Stimulated activated CD4-positive, alpha-beta T cell treated with anti-CD3 and anti-CD28 coated beads, Interleukin-4, amount 100 ng/mL, for 1 hour (primary cell): ENCODE measurements at places on chromosomes 16 and 17.

GRCh38 chr17:67639555-67639954, 78.2 kb upstream of the NOL11 start:
- DNase-seq: no peak

DNA sequence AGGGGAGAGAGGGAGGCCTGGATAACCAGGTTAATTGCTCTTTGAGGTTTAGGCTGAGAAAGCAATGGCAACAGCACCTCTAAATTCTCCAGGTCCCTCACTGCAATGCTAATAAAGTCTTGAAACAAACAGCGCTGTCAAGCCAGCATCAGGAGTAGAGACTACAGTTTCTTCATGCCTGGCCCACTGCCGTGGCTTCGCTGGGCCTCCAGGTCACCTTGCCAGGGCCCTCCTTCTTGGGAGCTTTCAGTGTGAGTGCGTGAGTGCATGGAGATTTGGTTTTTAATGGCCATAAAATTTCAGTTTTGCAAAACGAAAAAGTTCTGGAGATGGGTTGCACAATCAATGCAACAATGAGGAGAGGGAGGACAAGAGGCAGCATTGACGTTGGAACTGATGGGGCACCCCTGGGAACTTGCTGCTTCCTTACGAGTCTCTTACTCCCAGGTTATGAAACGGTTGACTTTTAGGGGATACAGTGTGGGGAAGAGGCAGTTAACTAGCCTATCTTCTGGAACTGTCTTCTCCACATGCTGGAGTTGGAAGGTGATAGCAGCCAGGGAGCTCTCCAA, 229.4 kb downstream of the XYLT1 start:
- DNase-seq: no peak

GRCh38 chr16:80299416-80299815, 241.4 kb upstream of the DYNLRB2 start:
- no peak for DNase-seq

GRCh38 chr17:935485-935884, 44.1 kb downstream of the NXN start:
- DNase-seq: no peak

DNA sequence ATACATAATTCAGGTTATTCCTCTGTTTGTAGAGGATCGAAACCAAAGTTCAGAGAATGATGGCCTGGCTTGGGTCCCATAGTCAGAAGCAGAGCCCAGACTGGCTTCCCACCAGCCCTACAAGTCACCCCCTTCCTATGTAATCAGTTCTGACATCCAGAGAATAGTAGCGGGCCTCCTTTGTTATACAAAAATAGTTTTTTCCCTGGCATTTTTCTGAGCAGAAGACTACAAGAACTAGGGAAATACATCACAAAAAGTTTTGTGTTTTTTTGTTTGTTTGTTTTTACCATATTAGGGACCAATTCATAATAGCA, 19.2 kb downstream of the ATPAF2 start:
- no peak for DNase-seq

DNA sequence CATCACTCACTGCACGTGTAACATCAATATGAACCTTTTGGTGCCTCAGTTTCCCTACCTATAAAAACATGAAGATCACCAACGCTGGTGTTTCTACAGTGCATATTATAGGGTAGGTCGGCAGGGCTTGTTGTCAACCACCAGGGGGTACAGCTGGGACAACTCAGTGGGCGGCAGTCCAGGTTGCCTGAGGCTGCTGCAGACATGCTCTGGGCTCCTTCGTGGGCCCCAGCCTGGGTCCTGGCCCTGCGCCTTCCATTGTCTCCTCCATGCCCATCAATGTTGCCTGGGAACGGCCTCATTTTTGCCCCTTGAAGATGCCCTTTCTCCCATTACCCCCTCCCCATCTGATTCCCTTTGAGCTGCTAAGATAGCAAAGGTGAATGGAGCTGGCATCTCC, 89.8 kb downstream of the GSG1L start:
- no peak for DNase-seq

DNA sequence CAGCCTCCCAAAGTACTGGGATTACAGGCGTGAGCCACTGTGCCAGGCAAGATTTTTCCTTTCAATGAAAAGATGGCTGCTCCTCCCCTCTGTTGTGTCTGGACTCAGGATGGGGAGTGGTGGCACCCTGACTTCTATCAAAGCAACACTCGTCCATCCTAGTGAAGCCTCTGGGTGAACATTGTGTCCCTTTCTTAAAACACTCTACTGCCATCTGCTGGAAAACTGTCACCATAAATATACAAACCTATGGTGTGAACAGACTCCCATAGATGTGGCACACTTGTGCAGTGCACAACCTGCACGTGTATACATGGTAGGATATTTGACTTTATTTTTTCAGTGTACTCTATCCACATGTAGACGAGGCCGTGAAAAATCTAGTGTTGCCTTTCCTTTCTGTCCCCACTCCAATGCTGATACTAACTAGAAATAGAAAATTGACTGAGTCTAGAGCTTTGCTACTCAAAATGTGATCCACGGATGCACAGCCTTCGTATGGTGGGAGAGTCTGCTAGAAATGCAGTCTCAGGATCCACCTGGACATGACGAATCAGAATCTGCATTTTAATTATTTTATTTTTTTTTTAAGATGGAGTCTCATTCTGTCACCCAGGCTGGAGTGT, 55.9 kb upstream of the PLCG2 start:
- DNase-seq: no peak

GRCh38 chr17:43905400-43905984, 1.8 kb downstream of the MPP2 start:
- DNase-seq: no peak

DNA sequence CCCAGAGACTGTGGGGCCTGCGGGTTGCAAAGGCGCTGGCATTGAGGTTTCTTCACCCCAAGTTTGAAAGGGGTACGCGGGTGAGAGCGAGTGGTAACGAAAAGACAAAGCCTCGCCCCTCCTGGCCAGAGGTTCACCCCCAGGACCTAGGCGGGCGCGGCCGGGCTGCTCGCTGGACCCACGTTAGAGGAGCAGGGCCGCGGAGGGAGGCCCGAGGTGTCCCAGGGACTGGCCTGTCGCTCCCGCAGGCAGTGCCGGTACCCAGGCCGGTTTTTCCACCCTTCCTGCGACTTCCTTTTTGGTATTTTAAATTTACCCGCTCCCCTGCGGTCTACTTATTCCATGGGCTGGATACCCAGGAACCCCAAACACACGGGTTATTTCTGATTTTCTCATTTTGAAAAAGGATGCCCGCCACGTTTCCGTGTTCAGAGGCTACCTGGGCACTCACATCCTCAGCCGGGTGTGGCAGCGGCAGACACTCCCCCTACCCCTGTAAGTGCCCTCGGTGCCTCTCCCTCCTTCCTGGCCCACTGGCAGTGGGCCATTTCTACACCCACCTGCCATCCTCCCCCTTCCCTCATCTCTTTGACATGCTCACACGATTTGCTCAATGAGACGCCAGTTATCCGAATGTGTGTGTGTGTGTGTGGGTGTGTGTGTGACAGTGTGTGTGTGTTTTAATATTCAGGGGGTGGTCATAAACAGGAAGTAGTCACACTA, 1.6 kb upstream of the FOXL1 start:
- no peak for DNase-seq

DNA sequence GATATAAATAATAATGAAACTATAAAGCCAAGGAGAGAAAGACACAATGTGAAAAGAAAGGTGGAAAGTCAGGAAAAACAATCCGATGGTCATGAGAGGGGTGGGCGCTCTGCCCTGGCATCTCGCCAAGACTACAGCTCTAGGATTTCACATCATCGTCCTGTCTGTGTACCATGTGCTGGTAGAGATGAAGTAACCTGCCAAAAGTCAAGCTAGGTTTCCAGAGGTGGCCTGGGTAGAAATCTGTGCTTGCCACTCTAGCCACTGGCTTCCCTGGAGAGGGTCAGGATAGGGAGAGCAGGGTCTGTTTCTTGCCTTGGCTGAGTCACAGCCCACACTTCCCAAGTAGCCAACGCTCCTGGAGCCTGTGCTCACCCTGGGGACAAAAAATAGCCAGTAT, 31.0 kb upstream of the TRAP1 start:
- no peak for DNase-seq

- no peak for DNase-seq
These were observed 3.1 kb upstream of the POLG2 start for GRCh38 chr17:64499805-64500486.

- no peak for DNase-seq
These were observed 6.0 kb downstream of the MTSS2 start for GRCh38 chr16:70679671-70680494.

GRCh38 chr16:17451843-17452242, 18.9 kb downstream of the XYLT1 start:
- DNase-seq: no peak

DNA sequence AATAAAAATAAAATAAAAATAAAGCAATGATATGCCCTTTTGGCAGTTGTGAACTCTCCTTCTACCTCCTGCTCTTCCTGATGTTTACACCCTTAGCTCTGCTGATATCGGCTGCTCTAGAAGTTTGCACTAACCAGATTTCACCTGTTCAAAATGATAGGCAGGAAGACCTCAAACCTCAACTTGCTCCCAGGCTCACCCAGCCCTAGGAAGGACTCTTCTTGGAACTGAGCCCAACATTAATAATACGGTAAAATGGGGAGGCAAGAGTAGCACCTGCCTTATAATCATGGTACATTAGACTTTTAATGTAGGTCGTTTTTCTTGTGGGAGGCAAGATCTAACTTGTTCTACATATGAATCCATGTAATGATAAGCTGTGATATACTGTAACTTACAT, 61.2 kb upstream of the MED13 start:
- no peak for DNase-seq

DNA sequence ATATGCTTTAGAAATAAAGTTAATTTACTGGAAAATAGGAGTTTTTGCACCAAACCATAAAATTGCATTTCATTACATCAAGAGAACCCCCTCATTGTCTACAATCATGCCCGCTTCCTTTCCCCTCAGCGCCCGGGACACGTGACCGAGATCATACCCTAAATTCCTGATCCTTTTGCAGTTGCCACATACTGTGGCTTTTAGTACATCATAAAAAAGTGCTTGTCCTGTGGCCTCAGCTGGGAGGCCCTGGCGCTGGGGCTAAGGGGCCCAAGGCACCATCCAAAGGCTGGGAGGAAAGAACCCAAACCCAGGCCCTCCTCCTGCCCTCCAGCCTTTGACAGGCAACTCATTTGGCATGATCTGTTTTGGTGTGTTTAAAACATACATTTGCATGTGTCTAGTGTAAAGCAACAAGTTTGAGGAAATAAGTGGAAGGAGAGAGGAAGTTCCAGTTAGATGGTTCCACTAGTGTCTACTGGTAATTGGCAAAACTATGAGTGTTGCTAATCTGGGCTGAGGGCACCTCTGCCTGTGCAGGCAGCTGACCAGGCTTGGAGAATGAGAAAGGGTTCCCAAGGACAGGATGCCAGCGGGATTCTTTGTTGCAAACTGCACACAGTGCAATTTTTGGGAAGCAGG, 6.0 kb downstream of the CDK5R1 start:
- no peak for DNase-seq

DNA sequence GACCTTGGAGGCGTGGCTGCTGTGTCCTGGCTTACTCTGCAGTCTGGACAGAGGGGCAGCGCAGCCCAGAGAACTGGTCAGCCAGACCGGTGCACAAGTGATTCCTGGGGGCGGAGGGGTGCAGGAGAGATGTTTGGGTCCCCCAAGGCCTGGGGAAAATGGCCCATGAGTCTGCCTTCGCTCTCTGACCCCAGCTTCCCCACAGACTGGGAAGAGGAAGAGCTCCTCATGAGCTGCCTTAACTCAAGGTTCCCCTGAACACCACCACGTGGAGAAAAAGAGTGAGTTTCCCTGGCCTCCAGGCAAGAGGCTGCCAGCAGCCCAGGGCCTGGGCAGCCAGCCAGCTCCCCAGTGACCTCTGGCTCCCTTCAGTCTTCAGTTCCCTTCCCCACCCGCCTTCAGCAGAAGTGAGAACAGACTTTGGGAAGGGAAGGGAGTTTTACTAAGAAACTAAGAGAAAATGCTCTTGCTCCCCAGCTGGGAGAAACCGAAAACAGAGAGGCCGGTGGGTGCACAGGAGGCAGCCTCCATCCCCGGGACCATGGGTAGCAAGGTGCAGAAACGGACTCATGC, 2.0 kb upstream of the C17orf99 start:
- no peak for DNase-seq

- no peak for DNase-seq
These were observed 55.9 kb downstream of the LDHD start for GRCh38 chr16:75060723-75061122.
